ENCODE measurements at places on chromosomes 2 and 18. TPM values are rescaled to one million over a fixed set of nuclear protein-coding genes. Genes with fewer than 3 reads are reported as not detected.

GRCh38 chr2:188314314-188315054 is 22.8 kb downstream of the GULP1 start:
- no peak for DNase-seq

DNA sequence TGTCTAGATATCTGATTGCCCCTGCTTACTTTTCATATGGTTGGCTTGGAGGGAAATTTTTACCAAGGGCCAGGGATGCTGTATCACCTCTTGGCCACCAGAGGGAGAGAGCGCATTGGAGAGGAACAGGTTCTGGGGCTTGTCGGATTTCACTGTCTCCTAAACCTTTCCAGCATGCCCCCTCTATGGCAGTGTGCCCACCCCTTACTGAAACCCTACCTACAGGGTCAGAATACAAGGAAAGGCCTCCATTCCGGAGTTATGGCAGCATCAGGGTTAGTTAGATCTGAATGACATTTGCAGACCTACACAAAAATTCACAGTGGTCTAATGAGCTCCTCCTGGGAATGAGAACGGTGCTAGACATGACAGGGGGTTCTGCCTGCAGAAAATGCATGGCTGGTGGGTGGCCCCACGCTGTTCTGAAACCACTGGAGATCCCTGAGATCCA is 5.8 kb downstream of the SLC14A2 start:
- DNase-seq, result peak; percentile 38

GRCh38 chr2:21467910-21468309 is 344.1 kb downstream of the TDRD15 start:
- no peak for DNase-seq

The ZSWIM2 gene
- not detected for total RNA-seq

Measured in colonic mucosa (tissue), 4 donors.